ENCODE measurements at places on chromosomes 5 and 9.

GRCh38 chr5:170145462-170145861, 39.8 kb downstream of the FOXI1 start:
- peak; percentile 7 for DNase-seq

DNA sequence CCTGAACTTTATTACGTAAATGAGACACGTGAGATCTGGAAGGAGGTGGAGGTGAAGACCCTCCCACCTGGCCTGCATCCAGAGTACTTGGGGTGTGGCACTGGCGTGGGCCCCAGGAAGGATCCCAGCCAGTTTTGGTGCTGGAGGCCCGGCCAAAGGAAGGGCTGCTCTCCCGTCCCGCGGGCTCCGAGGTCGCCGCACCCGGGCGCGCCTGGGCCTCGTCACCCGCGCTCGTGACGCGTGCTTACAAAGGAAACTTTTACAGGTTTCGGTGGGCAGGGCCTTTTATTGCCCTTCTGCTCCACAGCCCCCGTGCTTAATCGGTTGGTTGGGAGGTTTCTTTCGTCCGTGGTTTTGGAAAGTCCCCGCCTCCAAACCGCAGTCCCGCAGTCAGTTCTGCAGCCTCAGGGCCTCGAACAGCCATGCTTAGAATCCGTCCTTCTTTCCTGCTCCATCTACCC, 29.2 kb downstream of the CDKN2A start:
- no peak for DNase-seq

- DNase-seq: no peak
These were observed 7.9 kb downstream of the CKMT2 start for GRCh38 chr5:81241001-81241400.

GRCh38 chr9:107869111-107869510, 379.5 kb upstream of the KLF4 start:
- DNase-seq: no peak

DNA sequence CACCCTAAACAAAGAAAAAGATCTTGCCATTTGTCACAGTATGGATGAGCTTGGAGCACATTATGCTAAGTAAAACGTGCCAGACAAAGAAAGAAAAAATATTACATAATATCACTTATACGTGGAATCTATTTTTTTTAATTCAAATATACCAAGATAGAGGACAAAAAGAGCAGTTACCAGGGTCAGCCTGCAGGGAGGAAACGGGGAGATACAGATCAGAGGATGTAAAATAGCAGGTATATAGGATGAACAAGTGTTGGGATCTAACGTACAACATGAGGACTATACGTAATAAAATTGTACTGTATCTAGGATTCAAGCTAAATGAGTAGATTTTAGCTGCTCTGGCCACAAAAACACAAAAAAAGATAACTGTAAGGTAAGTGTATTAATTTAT, 247.5 kb downstream of the TMEM161B start:
- no peak for DNase-seq

DNA sequence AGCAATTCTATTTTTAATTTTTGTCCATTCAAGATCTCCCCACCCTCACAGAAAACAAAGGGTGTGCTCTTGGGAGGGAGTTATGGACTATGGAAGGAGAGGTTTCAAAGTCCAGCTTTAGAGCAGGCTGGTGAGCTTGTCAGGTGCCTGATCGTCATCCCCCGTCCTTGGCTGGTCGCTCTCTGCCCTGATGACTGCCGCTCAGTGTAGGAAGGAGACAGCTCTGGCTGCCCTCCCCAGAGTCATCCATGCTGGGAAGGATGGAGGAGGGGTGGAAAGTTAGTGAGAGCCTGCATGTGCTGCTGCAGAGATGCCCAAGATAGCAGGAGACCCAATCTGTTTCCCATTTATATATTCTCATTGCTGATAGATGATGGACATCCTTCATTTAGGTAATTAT, 96.6 kb downstream of the NLN start:
- DNase-seq: no peak

DNA sequence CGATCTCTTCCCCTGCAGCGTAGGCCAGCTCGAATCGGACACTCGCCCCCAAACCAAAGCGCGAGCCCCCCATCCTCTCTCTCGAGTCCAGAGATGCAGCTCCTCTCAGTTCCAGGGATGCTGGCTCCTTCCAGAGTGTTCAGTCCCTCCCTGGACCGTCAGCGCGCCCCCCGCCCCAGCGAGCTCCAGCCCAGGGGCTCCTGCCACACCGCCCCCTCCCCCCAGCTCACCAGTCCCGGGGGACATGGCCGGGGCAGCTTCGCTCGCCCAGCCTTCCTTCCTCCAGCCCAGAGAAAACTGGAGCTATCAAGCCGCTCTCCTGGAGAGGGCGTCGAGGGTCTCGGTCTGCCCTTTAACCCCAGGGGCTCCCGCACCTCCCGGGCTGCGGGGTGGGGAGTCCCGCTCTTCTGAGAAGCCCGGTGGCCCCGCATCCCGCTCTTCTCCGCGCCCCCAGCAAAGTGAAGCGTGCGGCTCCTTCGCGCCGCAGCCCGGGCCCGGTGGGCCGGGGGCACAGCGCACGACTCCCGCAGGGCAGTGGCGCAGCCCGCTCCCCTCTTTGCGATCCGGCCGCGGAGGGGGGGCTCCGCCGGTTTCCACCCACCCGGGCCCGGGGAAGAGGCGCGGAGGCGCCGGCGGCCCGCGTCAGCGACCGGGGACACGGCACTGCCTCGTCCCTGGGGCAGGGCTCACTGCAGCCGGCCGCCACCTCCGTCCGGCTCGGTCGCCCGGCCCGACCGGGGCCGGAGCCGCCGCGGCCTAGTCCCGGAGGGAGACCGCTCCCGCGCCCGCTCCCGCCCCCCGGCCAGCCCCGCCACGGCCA, 587 bp downstream of the MIER3 start:
- no peak for DNase-seq

DNA sequence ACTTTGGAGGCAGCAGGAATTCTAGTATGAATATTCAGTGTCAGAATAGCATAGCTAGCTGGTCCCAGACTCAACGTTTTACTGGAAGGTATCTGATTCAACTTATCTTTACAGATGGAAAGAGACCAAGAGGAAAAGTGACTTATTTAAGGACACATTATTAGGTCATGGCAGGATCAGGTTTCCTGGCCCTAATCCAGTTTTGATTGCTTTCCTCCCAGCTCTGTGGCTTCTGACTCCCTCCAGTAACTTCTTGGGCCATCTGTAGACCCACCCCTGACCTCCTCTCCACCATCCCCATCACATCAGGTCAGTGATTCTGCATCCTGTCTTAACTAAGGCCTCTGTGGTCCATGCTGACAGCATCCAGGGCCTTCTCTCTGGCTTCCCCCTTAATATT, 38.4 kb downstream of the SH3TC2 start:
- DNase-seq: no peak

DNA sequence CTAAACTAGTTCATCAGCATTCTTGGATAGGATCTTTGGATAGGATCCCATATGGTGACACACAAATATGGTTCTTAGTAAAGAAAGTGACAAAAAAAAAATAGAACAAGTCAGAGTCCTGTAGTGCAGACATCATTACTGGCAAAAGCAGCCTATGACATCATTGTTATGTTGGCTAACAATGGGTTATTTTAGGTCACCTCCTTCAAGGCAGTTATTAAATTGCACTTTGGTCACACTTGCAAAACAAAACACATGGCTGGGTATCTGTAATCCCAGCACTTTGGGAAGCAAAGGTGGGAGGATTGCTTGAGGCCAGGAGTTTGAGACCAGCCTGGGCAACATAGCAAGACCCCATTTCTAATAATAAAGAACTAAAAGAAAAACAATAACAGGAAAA, 185.9 kb downstream of the KIAA0825 start:
- no peak for DNase-seq

All from HCT116 (cell line).